ENCODE measurements at places on chromosomes 3 and 15.

DNA sequence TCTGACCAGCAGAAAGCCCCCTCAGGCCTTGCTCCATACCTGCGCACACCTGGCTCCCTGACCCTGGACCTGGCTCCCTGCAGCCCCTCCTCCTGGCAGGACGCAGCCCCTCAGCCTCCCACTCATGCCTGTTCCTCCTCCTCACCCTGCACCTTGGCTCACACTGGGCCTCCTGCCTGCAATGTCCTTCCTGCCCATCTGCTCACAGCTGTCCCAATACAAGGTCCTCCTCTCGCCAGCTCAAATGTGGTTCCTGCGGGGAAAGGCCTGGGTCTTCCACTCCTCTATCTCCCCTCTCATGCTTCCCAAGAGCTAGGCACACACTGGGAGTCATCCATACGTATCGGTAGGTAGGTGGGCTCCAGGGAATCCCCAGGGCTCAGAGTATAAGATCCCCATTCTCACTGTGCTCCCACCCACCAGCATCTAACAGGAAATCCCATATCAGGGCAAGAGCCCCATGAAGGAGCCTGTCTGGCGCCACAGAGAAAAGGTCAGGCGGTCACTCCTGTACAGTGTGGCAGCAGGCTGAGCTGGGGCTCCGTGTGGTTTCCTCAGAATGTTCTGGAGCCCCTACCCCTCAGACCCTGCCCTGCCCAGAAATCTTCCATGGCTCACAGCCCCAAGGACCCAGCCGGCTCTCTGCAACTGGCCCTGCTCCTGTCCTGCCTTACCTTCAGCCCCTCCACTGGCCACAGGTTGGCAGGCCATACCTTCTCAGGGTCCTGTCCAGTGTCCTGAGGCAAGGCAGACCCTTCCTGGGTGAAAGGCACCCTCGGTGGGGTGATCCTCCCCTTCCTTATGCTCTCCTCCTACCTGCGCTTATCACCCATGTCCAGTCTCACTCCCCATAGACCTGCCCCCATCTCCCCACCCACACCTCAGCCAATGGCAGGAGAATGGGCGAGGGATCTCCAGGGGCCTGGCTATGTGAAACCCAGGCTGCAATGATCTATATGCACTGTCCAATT, 10.9 kb downstream of the PLCD1 start:
- DNase-seq, result no peak

DNA sequence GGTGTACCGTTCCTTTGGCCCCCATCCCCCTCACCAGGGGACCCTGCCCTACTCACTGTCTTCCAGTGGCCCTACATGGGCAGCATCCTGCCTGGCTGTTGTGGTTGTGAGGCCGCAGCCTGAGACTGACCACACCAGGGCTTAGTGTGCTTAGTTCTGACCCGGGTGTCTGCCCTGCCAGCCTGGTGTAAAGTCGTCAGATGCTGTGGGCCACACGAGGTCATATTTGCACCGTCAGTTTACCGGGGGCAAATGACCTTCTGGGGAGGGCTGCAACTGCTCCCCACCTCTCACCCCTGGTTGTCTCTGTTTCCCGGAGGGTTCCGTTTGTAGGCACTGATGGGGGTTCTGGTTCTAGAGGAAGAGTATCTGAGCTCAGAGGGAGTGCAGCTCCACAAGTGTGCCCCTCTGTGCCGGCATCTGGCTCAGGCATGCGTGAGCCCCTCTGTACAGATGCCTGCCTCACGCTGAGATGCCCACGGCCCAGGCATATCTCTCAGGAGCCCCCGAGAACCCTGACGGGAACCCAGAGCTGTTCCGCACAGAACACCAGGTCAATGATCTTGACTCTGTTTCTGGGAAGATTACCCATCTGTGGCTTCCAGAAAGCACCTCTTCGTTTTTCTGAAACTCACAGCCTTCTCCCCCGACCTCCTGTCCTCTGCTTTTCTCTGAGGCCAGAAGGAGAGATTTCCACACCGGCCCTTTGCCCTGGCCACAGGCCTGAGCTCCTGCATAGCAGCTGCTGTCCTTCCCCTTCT, 19.2 kb downstream of the KLF13 start:
- DNase-seq, result no peak

DNA sequence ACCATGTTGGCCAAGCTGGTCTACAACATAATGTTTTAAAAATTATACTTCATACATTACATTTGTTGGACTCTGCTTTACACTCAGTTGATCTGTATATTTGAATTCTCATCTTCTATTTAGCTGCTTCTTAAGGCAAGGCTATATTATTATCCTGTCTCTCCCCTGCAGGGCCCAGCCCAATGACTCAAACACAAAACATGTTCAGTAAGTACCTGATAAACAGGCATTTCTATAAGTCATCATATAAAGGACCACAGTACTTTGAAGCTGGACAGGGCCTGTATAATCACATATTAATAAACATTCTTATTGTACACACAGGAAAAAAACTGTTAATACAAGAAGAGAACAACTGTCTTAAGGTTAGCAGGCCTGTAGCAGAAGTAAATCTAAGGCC, 36.2 kb downstream of the NGLY1 start:
- DNase-seq, result no peak

GRCh38 chr15:70376031-70376928, 278.6 kb upstream of the TLE3 start:
- DNase-seq, result no peak

DNA sequence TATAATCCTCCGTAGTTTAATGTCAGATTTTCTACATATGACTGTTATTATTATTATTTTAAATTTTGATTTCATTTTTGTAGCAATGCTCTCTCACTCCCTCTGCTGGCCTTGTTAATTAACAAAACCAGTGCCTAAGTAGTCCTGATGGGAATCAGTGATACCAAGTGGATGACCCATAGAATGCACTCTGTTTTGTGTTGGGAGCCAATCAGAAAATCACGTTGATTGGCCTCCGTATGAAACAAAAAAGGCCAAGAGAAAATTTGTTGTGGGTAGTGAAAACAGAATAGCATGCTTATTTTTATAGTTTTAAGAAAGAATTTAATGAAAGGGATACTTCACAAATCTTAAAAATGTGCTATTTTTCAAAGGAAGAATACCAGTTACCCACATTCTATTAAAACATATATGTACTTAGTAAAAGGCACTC, 34.4 kb upstream of the MEIS2 start:
- DNase-seq, result no peak

DNA sequence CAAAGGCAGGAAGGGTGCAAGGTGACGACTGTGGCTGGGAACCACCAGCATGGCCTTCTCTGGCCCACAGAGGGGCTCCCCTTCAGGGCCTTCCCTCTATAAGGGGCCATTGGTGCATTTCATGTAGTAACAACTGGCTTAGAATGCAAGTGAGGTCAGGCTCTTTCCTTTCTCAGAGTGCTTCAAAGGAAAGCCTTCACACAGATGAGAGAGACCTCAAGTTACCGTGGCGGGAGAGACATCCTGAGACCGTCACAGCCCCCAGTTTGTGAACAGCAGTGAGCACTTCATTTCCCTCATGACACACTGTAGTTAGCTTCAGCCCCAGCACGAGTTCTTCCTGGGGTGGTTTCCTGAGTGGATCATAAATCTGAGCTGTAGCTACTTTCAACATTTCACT, 96.6 kb upstream of the LIMD1 start:
- no peak for DNase-seq

- DNase-seq, result no peak
Measured at GRCh38 chr3:8365541-8365940, 136.1 kb upstream of the LMCD1 start.

- no peak for DNase-seq
Measured at GRCh38 chr3:78644847-78645246, 1123.0 kb downstream of the ROBO1 start.

DNA sequence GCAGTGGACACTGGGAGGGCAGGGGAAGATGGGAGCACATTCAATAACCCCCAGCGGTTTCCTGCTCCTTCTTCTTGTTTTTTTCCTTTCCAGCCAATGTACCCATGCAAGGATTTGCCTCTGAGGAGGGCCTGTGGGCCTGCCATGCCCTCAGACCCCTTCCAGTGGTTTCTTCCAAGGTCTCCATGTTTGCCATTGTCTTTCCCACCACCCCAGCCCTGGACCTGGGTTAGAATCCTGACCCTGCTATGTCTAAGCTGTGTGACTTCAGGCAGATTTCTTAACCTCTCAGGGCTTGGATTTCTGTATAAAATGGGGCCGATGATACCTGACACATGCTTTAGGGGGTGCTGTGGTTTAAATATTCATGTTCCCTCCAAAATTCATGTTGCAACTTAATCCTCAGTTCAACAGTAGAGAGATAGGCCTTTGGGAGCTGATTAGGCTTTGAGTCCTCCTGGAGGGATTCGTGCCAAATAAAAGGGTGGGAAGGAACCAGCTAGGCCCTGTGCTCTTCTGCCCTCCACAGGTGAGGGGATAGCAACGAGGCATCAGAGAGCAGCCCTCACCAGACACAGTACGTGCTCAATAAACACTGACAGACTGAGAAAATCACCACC, 46.3 kb upstream of the FLNB start:
- DNase-seq, result no peak

- DNase-seq, result no peak
Measured at GRCh38 chr3:139157161-139157932, 112.7 kb upstream of the PRR23C start.

GRCh38 chr3:53552730-53553129, 58.3 kb downstream of the CACNA1D start:
- no peak for DNase-seq

DNA sequence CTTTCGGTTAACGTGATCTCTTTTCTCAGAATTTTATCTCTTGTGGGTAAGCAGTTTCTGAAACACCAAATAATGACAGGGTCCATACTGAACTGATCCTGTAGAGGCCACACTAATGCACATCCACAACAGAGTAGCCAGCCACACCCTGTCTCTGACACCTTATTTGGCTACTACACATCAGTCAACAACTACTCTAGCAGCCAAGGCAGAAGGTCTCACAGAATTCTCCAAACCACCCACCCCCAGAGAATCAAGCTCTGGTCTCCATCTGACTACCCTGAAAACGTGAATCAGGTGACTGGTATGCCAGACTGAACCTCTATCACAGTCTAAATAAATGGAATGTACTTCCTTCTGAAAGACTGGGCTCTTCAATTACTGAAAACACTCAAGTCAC, 38.0 kb downstream of the EDC3 start:
- DNase-seq, result no peak

GRCh38 chr3:128629936-128630335, 20.7 kb downstream of the RPN1 start:
- DNase-seq, result no peak

GRCh38 chr15:68274201-68274848, 3.2 kb upstream of the FEM1B start:
- no peak for DNase-seq

Data from stimulated activated CD4-positive, alpha-beta T cell treated with anti-CD3 and anti-CD28 coated beads, Interleukin-15, amount 100 ng/mL, for 1 hour (primary cell).